ENCODE measurements at places on chromosomes 3 and 15. TPM values are rescaled to one million over a fixed set of nuclear protein-coding genes. Genes with fewer than 3 reads are reported as not detected.
A peak's percentile ranks its signal among the peaks of the same experiment; 100 is the strongest.

Gene CD200R1
- not detected for total RNA-seq

Gene GOLGA6A
- 3.3 TPM for total RNA-seq

Gene ESYT3
- 7.0 TPM for total RNA-seq

Gene GCSAM
- total RNA-seq = not detected

Gene TRIM42
- not detected for total RNA-seq

Gene ARNT2
- total RNA-seq = 13.8 TPM

Gene GMNC
- 0.24 TPM for total RNA-seq

Gene MKRN3
- total RNA-seq = not detected

Gene FOXL2NB
- 7.9 TPM for total RNA-seq

Gene PP2D1
- total RNA-seq = not detected

Gene SCN11A
- 0.10 TPM for total RNA-seq

Gene PARP9
- total RNA-seq = 3.4 TPM

Gene ASB14
- not detected for total RNA-seq

Gene MCTP2
- total RNA-seq = 3.4 TPM

Gene ARPP19
- 274 TPM for total RNA-seq

Gene SLC12A1
- total RNA-seq = 1.0 TPM

Gene TIPIN
- 24.7 TPM for total RNA-seq

Gene RPL15
- 2,767 TPM for total RNA-seq

- DNase-seq = no peak
Observed at GRCh38 chr3:71045212-71045916, 538.2 kb downstream of the FOXP1 start.

- no peak for DNase-seq
Observed at GRCh38 chr3:149736175-149736952, 15.9 kb downstream of the COMMD2 start.

GRCh38 chr3:133466531-133467386, 66.9 kb downstream of the BFSP2 start:
- no peak for DNase-seq

- DNase-seq = no peak
Observed at GRCh38 chr15:62779036-62779770, 263.3 kb upstream of the TPM1 start.

GRCh38 chr15:55113736-55114135, 83.0 kb downstream of the RSL24D1 start:
- DNase-seq = no peak

GRCh38 chr3:134409041-134409440, 34.8 kb upstream of the AMOTL2 start:
- DNase-seq = no peak

DNA sequence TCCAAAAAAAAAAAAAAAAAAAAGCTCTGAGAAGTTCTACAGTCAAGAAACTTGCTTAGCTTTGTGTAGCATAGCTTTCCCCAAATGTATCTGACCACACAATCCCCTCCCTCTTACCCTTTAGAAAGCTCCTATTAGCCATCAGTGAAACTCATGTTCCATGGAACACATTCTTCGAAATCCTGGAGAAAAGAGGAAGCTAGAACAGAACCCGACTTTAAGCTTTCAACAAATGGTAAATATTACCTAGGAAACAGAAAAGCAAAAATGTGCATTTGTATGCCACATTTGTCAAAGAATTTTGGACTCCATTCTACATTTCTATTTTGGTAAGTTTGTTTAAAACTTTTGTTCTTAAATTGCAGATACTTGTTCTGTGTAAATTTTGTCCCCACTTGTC, 17.4 kb upstream of the CRTC3 start:
- no peak for DNase-seq

GRCh38 chr15:88487178-88487795, 19.8 kb downstream of the MRPS11 start:
- no peak for DNase-seq

- DNase-seq = peak; percentile 83
Observed at GRCh38 chr3:142963516-142964448, at the start of gene PAQR9. TSS of gene PAQR9 (minus strand) at chr3:142963674. CDS start at chr3:142963336, 338 bp downstream.

- DNase-seq = no peak
Observed at GRCh38 chr3:8519156-8519555, 17.5 kb downstream of the LMCD1 start.

DNA sequence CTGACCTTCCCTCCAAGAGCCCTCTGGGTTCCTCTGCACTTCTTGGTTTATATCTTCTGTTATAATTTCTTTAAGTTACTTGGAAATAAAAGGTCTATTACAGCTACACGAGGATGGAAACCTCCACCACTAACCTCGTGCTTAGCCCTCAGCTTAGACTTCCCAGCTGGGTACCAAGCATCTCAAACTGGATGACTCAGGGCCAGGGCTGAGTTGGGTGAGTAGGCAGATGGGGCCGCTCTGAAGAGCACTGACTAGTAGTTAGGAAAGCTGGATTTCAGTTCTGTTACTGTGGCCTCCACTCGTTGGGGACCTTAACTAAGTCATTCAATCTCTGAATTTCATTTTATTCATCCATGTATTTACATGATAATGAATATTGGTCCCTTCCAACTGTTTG, 1036.6 kb downstream of the IGSF11 start:
- DNase-seq = no peak

- peak; percentile 88 for DNase-seq
Observed at GRCh38 chr3:89113893-89114840, 6.7 kb downstream of the EPHA3 start.

DNA sequence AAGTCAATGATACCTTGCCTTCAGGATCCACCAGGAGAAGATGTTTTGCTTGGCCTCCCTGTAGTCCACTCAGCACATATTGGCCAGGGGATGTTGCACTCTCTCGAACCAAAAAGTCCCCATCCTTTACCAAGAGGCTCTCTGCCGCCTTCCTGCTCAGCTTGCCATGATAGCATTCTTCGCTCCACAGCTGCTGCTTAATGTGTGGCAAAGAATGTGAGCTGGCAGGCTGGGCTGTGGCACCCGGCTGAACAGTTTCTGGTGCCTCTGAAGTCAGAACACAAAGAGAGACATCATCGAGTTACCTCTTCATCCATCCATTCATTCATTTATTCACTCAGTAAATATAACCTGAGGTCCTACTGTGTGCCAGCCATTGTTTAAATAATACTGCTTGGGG, 23.9 kb upstream of the CEP152 start:
- no peak for DNase-seq

- DNase-seq = no peak
Observed at GRCh38 chr3:28268989-28269388, 27.6 kb downstream of the CMC1 start.

- no peak for DNase-seq
Observed at GRCh38 chr3:166706094-166706493, 674.0 kb downstream of the ZBBX start.

- peak; percentile 70 for DNase-seq
Observed at GRCh38 chr3:141105828-141106628, 54.9 kb downstream of the SPSB4 start.

- no peak for DNase-seq
Observed at GRCh38 chr3:157683668-157684067, 180.5 kb upstream of the VEPH1 start.

DNA sequence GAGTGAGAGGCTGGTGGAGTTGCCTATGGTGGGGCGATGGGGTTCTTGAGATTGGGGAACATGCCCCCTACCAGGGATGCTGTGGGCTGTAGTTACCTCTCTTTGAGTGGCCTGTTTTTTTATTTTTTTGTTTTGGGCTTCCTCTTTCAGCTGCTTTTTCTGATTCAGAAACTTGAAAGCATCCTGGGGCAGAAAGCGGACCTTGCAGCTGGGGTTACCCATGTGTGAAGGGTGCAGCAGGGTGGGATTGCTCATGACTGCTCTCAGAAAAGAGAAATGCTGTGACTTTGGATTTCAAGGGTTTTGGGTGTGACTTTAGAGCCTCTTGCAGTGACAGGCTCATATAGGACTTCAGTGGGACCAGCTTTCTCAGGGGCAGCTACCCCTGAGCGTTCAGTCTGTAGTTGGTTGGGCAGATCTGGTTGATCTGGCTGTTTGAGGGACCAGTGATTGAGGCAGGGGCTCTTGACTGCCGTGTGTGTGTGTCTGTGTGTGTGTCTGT, 1.8 kb downstream of the LIMD1 start:
- DNase-seq = no peak

DNA sequence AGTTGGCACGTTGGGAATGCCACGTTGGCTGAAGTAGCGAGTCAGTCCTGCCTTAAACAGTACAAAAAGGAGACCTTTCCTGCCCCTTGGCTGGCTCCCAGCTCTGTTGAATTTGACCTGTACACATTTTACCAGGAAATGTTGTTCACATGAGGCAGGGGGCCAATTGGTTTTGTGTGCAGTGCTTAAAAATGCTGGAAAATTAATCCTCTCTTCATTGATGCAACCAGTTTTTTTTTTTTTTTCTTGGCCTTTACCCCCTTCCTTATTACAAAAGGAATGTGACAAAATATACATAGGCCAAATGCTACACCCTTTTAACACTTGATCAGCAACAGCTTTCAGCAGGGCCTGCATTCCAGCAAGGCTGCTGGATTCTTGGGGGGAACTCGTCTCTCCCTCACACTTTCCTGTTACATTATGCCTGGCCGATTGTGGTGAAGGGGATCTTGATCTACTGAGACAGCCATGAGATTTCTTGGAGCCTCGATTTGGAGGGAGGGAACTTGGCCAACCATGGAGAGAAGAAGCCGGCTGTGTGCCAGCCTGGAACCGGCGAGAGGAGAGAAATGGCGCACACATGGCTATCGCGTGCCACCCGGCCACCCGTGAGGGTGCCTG, 93.1 kb downstream of the DNASE1L3 start:
- DNase-seq = no peak

DNA sequence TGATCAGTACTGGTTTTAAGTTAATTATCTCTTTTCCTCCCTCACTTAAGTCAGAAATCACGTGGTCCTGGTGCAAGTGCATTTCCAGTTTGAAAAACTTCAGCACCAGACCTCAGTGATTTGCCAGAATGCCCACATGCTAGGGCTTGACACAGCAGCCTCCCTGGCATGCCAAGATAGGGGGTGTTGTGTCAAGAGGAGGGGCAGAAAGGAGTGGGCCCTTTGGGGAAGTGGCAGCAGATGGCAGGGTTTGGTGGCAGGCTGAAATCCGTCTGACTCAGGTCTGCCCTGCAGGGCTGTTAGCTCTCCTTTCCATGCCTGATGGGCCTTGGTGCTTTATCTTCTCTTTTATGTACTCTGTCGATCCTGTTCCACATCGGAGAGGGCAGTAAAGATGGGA, 23.4 kb downstream of the PXK start:
- no peak for DNase-seq

- DNase-seq = no peak
Observed at GRCh38 chr15:66721954-66722353, 19.9 kb downstream of the SMAD6 start.

- DNase-seq = no peak
Observed at GRCh38 chr15:68789534-68790241, 31.0 kb downstream of the ANP32A start.

GRCh38 chr3:170603770-170604510, 18.1 kb upstream of the SLC7A14 start:
- DNase-seq = no peak

DNA sequence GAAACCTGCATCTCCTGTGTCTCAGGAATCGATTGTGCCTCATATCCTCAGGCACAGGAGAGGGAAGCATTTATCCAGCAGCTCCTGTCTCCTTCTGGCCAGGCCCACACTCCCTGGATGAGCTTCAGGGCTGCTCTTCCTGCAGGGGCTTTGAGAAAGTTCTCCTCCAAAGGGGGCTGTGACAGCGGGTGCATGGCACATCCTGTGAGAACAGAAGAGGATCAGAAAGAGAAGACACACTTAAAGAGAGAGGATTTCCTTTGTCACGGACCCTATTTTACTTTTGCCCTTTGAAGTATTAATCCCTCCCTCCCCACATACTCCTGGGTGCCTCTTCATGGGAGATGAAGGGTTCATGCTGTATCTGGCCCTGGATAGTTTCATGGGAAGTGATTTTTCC, 46.0 kb downstream of the MFSD1 start:
- no peak for DNase-seq

DNA sequence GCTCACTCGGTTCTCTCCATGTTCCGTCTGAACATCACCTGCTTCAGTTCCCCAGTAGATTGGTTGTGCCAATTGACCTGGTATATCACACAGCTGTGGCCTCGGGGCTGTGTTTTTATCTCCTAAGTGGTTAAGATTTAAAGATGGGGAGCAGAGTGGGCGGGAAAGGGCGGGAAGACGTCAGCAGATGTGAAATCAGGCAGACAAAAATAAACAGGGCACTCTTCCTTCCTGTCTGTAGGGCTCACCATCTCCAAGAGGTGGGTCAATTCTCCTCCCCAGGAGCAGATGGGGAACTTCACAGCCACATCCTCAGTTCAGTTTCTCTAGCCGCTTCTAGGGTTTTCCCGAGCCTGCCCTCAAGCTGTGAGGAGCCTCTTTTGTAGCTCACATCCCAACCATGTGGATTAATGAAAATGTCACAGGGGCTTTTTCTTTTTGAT, 26.8 kb upstream of the LIMD1 start:
- DNase-seq = no peak

GRCh38 chr15:42696626-42697025, 40.3 kb downstream of the CDAN1 start:
- DNase-seq = no peak

DNA sequence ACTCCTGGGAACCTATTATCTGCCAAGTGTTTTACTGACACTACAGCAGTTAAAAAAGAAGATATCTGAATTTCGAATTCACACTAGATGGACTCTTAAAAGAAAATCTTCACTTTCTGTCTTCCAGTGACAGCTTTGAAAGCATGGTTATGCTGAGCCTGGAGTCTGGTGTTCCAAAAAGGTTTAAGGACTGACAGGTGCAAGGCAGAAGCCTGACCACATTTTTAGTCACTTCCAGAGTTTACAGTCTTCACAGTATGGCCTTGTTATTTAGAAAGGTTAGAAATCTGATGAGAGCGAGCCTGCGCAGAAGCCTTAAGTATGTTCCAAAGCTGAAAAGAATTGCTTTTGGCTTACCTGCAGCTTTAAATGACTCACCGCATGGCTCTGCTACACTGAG, 59.9 kb downstream of the ETV5 start:
- no peak for DNase-seq

DNA sequence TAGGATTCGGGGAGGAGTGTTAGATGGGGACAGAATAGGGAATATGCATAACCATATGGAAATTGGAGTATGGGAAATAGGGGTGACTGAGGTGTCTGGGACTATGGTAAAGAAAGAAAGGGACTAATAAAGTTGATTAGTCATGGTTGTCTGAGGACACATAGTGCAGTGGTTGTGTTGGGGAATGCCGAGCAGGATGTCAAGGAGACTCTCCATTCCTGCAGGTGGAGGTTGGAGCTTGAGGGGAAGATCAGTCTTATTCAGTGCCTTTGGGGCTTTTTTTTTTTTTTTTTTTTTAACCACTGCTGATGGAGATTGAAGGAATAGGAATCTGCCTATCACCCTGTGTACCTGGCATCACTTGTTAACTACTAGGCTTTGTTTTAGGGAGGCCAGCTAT, 10.8 kb downstream of the NMD3 start:
- DNase-seq = no peak

- DNase-seq = no peak
Observed at GRCh38 chr3:14550651-14551611, 10.8 kb upstream of the GRIP2 start.

- DNase-seq = no peak
Observed at GRCh38 chr3:31892916-31893573, 88.0 kb downstream of the OSBPL10 start.

DNA sequence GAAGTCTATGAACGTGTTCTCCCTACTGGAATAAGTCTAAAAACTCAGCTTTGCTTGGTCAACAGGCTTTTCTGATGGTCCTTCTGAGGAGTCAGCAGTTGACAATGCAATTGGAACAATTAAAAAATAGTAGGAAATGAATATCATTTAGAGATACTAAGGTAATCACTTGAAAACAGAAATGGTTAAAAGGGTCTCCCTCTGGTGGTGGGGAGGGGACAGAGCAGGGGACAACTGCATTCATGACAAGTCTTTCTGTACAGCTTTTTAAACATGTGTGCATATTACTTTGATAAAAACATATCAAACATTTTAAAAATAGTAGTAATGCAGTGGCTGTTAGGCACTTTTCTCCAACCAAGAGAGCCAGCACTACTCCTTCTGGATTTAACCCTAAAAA, 119.9 kb upstream of the FHIT start:
- peak; percentile 49 for DNase-seq
